ENCODE measurements at places on chromosomes 13 and 19.

DNA sequence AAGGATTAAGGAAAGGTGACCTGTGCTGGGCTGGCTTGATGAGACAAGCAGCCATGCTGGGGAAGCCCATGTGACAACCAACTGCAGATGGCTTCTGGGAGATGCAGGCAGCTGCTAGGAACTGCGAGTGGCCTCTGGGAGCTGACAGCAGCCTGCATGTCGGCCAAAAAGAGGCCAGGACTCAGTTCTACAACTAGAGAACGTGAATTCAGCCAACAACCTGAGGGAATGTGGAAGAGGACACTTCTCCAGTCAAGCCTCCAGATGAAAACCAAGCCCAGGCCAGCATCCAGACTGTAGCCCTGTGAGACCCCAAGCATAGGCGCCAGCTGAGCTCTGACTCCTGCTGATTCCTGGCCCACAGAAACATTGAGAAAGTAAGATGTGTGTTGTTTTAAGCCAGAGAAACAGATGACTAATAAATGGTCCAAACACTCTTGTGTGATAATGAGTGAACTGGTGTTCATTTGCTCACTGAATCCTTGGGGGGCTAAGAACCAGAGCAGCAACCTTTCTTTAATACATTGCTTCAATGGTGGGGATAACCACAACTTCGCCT lies 45.0 kb downstream of the SLC7A1 start:
- no peak for DNase-seq

DNA sequence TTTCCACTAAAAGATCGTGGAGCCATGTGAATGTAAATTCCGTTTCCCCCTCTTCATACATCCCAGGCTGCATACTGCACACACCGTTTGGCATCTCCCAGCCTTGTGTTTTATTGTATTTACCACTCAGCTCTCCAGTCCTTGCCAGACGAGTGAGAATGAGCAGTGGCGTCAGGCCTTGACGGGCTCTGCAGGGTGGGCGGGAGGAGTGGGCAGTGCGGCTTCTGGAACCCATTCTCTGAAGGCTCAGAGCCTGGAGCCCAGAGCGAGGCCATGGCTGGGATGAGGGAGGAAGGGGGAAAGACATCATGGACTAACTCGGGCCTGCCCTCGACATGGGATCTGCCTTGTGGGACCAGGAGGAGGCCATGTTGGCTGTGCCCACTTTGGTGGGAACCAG lies 25.1 kb downstream of the BICRA start:
- no peak for DNase-seq

DNA sequence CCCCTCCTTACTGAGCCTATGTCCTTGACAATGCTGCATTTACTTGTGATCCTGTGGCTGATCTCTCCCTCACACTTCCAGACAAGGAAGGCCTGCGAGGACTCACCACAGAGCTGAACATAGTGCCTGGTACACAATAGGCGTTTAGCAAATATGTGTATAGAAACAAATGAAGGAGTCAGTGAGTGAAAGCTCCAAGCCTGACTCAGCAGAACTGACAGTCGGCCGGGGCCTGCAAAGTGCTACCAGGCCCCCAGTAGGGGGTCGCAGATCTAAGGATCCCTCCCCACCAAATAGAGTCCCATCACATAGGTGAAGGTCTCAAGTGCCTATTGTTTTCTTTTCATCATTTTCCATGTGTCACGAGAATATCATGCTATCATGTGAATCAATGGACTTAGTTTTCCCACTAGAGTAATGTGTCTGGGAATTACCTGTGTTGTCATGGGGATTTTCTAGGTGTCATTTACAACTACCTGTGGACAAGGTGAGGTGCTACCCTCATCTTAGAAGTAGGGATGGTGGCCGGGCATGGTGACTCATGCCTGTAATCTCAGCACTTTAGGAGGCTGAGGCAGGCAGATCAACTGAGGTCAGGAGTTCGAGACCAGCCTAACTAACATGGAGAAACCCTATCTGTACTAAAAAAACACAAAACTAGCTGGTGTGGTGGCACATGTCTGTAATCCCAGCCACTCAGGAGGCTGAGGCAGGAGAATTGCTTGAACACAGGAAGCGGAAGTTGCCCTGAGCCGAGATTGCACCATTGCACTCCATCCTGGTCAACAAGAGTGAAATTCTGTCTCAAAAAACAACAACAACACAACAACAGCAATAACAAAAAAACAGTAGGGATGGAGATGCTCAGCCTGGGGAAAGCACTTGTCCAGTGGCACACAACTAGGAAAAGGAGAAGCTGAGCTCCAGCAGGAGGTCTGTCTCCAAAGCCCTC lies 50.3 kb upstream of the CYP2A7 start:
- no peak for DNase-seq

- no peak for DNase-seq
Measured at GRCh38 chr19:41373993-41374392, 2.3 kb upstream of the TMEM91 start.

DNA sequence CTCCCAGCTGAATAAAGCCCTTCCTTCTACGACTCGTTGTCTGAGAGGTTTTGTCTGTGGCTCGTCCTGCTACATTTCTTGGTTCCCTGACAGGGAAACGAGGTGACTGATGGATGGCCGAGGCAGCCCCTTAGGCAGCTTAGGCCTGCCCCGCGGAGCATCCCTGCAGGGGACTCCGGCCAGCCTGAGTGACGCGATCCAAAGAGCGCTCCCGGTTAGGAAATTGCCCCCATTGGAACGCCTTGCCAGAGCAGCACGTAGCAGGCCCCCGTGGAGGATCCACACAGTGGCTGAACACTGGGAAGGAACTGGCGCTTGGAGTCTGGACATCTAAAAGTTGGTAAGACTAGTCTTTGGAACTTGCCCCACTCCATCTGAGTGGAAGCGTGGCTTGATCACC lies 296.8 kb upstream of the SGCG start:
- no peak for DNase-seq

DNA sequence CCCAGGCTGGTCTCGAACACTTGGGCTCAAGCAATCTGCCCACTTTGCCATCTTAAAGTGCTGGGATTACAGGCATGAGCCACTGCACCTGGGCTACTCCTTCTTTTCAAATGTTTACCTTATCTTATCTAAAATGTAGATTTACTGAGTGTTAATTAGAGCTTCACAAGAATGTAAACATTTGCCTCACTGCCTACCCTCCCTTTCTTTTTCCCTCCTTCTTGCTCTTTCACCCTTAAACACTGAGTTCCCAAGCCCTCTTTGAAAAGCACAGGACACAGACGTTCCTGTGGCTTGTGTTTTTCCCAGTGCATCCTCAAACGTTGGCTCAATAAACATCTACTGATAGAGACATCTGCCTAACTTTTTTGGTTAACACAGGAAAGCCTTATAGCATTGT lies 32.7 kb upstream of the CYSLTR2 start:
- DNase-seq: no peak

DNA sequence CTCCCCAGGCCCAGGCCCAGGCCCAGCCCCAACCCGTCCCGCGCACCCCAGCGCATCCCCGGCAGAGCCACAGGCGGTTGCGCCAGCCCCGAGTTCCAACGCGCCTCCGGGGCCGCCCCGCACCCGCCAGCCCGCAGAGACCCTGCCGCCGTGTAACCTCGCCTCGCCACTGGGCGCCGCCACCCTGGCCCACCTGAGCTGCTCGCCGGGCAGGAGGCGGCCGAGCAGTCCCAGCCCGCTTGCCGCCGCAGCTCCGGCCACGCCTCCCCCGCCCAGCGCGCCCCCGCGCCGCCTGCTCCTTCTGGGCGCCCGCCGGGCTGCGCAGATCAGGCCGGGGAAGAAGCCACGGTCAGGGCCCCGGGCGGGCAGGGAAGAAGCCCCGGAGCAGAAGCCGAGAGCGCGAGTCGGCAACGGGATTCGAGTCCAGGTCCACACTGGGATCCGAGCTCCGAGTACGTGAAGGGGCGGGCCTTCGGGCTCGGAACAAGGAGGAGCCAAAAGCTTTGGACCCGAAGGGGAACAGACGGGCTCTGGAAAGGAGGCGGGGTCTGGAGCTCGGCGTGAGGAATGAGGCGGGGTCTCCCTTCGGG lies at the start of gene MBOAT7:
Gene MBOAT7, minus strand, starts transcription at position 436 of the 590 bp plus-strand sequence. CDS start 1,072 bp downstream, outside the sequence.
- no peak for DNase-seq

DNA sequence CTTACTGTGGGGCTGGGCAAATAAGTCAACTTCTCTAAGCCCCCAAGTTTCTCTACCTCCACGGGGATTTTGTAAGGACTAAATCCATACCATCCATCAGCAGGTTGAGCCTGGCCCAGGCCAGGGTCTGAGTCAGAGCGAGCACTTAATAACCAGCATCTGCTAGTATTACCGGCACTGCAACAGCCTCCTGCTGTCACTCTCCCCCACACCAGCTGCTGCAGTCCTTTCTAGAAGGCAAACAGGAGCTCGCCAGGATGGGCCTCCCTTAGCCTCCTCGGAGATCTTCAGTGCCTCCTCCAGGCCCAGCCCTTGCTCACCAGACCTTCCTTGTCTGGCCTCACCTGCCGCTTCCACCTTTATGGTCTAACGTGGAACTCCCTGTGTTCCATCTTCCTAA lies 3.2 kb downstream of the NAPA start:
- DNase-seq: no peak

DNA sequence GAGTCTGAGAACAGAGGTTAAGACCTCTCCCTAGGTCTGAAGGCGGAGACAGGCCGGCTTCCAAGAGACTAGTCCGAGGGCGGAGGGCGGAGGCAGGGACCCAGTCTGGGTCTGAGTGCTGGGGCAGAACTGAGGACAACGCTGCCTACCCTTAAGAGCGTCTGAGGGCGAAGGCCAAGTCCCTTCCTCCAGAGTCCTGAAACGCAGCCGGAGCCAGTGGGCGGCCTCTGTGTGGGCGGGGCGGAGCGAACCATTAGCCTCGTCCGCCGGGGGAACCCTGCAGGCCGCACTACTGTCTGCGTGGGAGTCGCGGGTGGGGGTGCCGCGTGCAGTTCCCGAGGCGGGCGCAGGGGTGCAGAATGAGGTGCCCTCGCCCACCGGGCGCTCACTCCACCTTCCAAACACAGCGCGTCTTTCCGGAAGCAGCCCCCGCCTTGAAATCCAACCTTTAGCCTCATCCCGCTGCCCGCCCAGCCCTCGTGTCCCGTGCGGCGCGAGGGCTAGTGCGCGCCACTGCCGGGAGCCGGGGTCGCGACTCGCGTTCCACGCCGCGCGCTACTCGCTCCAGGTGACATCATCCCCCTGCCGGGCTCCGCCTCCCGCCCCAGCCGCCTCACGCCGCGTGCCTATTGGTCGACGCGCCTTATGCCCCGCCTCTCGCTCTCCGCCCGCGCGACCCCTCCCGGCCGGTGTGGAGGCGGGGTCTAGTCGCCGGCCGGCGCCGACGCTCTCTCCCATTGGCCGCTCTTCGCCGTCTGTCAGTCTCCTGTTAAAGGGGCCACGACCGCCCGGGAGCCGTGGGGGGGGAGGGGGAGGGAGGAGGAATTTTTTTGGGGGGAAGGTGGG lies at the start of gene C19orf73:
Gene C19orf73, minus strand, starts transcription at position 579 of the 846 bp plus-strand sequence. Its CDS starts 121 bp downstream, at position 458.
- peak; percentile 93 for DNase-seq

DNA sequence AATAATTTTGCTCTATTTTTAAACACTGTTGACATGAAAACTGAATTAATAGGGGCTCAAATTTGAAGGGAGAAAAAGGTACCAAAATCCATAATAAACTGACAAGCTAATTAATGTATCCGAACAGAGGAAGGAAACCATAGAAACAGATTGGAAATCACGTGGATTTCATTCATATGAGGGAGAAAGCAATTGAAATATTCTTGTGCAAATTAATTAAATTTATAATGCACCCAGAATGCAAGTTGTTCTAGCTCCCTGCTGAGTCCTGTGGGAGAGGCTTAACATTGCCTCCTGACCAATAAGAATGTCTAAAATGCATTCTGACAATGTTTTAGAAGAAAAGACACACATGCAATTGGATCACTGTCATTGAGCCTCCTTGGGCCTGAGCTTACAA lies 17.7 kb upstream of the SERPINE3 start:
- DNase-seq: no peak

- DNase-seq: no peak
Measured at GRCh38 chr13:33637978-33638743, 179.8 kb upstream of the RFC3 start.

- no peak for DNase-seq
Measured at GRCh38 chr13:79392882-79393563, 13.0 kb downstream of the RBM26 start.

DNA sequence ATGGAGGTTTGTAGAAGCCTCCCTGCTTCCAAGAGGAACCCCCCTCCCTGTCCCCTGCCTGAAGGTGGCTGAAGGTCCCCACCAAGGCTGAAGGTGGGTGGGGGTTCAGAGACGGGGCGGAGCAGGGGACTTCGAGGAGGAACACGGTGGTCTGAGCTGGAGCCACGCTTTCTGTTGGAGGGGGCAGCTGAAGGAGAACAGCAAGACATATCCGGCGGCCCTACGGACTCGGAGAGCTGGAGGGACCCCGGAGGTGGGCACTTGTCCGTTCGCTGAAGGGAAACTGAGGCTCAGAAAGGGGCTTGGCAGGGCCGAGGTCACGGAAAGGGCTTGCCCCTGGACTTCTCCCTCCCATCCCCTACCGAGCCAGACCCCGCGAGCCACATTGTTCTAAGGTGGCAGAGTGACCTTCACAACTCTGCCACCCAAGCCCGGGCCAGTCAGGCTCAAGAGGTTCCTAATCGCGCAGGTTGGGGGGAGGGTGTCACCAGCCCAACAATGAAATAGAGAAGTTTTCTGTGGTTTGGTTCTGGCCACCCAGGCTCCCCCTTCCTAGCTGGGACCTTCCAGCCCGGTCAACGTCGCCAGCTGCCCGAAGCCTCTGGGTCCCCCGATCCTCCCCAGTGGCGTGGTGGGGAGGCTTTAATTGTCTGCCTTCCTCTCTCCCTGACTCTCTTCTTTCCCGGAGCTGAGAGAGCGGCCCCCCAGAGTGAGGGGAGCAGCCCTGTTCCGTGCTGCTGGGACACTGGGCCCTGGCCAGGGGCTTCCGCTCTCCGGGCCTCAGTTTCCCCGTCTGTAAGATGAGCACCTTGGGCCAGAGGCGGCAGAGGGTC lies 15.5 kb upstream of the KCNN1 start:
- no peak for DNase-seq

DNA sequence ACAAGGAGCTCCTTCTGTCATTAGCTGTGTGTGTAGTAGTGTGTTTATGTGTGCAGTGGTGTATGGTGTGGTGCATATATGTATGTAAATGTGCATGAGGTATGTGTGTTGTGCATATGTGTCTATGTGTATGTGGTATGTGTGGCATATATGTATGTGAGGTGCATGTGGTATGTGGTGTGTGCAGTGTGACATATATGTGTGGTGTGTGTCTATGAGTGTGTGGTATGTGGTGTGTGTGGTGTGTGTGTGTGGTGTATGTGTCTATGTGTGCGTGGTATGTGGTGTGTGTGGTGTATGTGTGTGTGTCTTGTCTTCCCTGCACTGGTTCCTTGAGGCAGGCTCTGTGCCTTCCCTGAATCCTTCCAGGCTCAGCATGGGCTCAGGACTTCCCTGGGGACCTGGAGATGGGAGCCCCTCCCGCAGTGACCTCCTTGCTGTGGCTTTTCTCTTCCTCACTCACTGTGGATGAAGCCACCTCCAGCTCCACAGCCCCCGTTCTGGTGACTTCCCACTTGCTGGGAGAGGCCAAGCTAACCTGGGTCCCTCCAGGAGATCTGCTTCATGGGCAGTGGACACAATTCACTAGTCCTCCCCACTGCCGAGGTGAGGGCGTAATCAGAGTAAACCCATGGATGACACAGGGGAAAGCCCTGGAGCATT lies 64.2 kb downstream of the CCDC70 start:
- no peak for DNase-seq
